ENCODE measurements at places on chromosomes 16 and 17.
A peak's percentile ranks its signal among the peaks of the same experiment; 100 is the strongest.

GRCh38 chr16:66717112-66717675 is 20.7 kb upstream of the CMTM4 start:
- DNase-seq: no peak

DNA sequence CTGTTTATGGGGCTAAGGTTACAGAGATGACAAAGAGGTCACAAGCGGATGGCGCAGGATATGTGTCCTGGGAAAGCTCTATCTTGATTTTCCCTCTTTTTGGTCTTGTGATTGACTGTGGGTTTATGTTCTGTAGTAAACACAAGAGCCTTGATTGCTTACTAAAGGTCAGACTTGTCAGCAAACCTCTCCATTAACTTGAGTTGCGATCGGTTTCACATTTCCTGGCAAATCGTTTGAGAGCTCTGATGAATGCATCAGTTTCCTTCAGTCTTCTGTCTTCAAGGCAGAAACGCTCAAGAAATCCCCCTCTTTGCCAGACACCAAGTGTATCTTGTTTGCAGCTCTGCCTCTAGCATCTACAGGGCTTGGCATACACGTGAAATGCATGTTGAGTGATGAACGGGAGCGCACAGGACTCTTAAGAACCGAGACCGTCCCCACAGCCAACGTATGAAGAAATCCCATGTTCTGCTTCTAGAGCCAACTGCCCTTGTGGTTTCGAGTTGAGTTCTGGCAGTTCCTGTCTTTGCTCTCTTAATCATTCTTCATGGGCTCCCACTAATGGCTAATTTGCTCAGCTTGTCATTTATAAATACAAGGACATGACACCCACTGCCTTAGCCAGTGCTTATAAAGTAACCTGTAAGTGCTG is 143.3 kb downstream of the PITPNC1 start:
- peak; percentile 87 for DNase-seq

DNA sequence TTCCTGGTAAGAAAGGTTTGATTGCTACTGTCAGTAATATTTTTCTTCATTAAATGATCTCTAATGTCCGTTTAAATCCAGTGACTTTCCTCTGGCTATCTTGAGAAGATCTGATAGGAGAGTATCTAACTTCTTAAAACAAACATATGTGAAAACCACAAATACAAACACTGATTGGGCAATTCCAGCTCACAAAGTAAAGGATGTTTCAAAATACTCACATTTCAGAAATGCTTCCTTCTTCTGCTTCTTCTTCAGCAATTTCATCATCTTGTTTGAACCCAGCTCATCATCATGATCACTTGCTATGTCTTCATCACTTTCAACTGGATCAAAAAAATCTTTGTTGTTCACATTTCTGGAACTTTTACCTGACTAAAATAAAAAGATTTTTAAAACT is 64.3 kb upstream of the RBL2 start:
- DNase-seq: no peak

GRCh38 chr16:79381603-79382042 is 218.9 kb downstream of the MAF start:
- DNase-seq: no peak

- no peak for DNase-seq
These were observed 58.4 kb downstream of the MEAK7 start for GRCh38 chr16:84446084-84446483.

DNA sequence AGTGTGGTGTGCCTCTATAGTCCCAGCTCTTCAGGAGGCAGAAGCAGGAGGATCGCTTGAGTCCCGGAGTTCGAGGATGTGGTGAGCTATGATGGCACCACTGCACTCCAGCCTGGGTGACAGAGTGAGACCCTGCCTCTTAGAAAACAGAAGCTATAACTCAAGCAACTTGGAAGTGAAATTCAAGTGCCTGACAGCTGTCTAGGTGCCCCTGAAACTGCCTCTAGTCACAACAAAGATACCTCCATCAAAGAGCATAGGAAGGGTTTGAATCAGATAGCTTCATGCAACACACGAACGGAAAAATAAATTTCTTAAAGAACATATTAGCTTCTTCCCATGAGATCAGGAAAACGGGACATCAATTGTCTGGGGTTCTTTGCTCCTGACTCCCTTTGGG is 860 bp upstream of the PLCG2 start:
- no peak for DNase-seq

GRCh38 chr17:43578699-43579565 is 32.8 kb upstream of the ETV4 start:
- no peak for DNase-seq

GRCh38 chr16:82452004-82452756 is 174.6 kb upstream of the CDH13 start:
- DNase-seq: no peak

- DNase-seq: no peak
These were observed 28.7 kb upstream of the ENPP7 start for GRCh38 chr17:79702034-79702433.

GRCh38 chr16:87246269-87247065 is 70.7 kb downstream of the C16orf95 start:
- no peak for DNase-seq

DNA sequence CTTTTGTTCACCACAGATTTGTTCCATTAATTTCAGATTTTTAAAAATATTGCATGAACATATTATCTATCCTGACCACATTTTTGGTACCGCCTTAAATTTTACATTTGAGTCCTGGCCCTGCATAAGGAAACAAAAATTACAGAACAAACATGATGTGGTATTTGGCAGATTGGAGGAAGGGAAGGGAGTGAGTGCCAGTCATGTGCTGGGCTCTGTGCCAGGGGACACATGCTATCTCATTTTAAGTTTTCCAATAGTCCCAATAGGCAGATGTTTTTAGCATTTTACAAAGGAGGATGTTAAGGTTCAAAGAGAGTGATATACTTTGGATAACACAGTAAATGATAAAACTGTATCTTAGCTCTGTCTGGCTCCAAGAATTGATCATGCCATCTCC is 185.1 kb downstream of the CDK5R1 start:
- DNase-seq: peak; percentile 69

DNA sequence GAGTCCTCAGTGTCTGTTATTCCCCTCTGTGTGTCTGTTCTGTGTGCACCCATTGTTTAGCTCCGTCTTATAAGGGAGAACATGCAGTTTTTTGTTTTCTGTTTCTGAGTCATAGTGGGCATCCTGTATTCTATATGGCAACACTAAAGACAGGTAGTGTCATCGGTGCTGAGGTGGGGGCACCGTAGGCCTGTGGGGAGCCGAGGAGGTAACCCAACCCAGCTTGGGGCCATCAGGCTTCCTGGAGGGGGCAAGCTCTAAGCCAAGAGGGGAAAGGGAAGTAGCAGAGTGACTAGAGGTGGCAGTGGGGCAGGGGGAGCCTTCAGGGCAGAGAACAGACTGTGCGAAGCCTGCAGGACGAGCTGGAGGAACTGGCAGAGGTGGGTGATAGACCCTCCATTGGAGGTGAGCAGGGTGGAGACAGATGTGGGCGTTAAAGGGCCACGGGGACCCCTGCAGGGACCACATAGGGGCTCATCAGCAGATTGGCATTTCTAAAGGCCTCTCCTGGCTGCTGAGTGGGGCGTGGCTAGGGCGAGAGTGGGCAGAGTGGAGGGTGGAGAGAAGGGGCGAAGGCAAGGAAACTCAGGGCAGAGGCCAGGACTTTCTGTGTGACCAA is 36.5 kb downstream of the CPNE2 start:
- DNase-seq: no peak

- no peak for DNase-seq
These were observed 2.6 kb upstream of the MBTPS1 start for GRCh38 chr16:84119368-84119767.

DNA sequence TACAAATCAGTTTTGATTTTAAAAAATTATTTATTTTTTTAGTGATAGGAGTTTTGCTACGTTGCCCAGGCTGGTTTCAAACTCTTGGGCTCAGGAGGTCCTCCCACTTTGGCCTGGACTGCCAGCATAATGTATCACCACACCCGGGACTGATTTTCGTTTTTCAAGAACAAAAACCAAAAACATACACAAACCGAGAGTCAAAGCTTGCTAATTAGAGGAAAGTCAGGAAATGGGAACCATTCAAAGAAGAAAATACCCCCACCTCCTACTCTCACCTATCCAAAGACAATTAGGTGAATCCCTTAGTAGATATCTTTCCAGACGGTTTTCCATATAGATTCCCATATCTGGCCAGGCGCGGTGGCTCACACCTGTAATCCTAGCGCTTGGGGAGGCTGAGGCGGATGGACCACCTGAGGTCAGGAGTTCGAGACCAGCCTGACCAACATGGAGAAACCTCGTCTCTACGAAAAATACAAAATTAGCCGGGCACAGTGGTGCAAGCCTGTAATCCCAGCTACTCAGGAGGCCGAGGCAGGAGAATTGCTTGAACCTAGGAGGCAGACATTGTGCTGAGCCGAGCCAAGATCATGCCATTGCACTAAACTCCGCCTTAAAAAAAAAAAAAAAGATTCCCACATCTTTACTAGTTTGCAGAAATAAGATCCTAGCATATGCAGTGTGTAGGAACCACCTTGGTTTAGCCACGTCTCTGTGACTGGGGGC is 883 bp upstream of the SPN start:
- no peak for DNase-seq

DNA sequence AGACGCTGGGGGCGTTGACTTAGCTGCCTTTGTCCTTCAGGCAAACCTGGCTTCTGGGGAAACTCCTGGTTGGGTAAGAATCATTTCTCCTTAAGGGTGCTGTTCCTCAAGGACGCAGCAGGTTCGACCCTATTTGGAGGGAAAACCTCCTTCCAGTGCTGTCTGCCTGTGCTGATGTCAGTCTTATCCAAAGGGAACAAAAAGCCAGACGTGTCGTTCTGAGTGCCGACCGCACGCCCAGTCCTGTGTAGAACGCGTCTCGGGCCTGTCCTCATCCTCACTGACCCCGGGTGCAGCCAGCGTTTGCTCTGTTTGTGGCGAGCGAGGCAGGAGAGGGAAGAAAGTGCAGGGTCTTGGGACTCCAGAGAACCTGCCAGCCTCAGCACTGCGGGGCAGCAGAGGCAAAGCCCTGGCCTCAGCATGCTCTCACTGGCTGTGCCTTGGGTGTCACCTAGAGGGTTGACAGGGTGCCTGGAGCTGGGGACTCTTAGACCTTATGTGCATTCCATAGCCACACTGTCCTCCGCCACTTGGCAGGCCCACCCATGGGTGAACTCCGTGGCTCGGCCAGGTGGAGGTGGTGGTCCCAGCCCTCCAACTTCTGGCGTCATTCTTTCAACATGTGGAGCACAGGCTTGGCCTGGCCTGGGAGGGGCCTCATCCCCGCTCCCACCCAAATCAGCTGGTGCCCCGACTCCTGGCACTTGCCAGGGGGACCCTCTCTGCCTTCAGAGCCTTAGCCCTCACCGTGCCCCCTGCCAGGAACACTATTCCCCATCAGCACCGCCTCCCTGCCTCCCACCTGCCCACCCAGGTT is 6.0 kb downstream of the SNN start:
- no peak for DNase-seq

DNA sequence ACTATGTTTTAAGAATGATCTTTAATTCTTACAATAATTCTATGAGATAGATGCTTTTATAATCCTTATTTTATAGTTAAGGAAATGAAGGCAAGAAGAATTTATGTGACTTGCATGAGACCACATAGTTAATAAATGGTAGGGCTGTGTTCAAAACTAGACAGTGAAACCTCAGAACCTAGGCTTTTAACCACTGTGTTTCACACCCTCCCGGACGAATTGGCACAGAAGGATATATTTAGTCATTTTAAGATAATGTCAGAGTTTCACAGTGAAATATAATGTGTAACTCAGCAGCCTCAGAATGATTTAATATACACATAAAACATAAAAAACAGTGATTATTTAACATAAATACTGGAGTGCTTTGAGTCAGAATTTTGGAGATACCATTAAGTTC is 57.0 kb downstream of the NSRP1 start:
- no peak for DNase-seq

GRCh38 chr16:49824593-49824992 is 31.3 kb downstream of the ZNF423 start:
- no peak for DNase-seq

GRCh38 chr16:30669903-30670824 is 11.9 kb downstream of the FBRS start:
- DNase-seq: no peak
